ENCODE measurements at places on chromosomes 11 and 22.
A peak's percentile ranks its signal among the peaks of the same experiment; 100 is the strongest.

DNA sequence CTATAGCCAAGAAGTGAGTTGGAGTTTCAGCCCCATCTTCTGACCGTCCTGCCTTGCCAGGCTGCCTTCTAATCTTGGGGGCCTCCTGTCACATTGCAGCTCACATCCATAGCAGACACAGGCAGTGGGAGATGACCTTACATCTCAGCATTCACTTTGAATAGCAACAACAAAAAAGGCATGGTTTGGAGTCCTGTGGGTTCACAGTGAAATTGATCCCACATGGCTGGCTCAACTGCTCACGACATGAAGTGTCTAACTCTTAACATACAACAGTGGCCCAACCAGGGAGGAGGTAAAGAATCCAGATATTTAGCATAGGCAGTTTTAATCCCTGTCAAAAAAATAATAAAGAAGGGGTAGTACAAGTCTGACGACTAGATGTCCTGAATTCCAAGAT lies 38.1 kb downstream of the DBX1 start:
- DNase-seq, result no peak

DNA sequence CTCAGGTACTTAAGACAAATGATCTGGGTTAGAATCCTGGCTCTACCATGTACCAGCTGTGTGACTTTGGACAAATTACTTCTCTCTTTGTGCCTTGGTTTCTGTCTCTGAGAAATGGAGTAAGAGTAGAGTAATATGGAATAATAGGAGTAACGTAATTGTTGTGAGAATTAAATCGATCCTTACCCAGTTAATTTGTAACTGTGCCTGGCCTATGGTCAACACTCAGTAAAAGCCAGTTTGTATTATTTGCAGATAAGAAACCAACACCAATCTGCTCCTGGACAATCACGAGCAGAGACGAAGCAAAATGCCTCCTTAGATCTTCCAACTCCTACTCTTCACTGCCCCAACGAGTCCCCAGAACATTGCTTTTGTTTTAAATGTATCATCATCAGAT lies 266.7 kb downstream of the DCDC1 start:
- DNase-seq, result no peak

GRCh38 chr22:35467681-35468434 lies 67.9 kb downstream of the MCM5 start:
- no peak for DNase-seq

GRCh38 chr11:20020198-20020597 lies 140.1 kb downstream of the DBX1 start:
- no peak for DNase-seq

DNA sequence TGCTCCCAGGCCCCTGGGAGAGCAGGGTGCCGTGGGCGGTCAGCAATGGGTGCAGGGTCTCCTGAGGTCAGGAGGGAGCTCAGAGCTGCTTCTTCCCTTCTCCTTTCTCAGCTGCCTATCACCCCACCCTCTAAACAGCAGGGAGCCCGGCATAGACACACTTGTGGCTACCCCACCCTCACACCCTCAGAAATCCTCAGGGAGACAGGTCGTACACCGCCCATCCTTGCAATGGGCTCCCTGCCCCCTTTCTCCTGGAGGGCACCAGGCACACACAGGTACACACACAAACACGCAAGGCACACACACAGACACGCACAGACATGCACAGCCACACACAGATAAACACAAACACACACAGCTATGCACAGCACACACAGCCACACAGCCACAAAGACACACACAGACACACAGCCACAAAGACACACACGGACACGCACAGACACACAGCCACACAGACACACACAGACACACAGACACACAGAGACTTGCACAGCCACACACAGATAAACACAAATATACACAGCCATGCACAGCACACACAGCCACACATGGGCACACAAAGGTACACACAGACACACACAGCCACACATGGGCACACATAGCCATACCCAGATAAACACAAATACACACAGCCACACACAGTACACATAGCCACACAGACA lies 44.9 kb upstream of the TH start:
- DNase-seq, result no peak

GRCh38 chr11:70365544-70365927 lies 32.8 kb upstream of the CTTN start:
- DNase-seq, result no peak

DNA sequence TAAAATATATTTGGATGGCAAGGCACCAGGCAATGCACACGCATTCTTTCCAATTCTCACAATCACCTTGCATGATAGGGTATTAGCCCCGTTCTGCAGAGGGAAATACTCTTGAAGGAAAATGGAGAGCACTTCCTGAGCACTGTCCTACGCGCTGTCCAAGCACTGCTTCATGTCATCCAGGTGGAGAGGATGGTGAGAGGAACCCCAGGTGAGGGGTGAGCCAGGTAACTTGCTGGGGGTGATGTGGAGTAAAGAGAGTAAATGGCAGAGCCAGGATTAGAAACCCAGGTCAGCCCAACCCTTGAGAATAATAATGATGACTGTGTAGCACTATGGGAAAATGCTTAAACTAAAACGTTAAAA lies 711 bp upstream of the PACSIN2 start:
- DNase-seq, result no peak

DNA sequence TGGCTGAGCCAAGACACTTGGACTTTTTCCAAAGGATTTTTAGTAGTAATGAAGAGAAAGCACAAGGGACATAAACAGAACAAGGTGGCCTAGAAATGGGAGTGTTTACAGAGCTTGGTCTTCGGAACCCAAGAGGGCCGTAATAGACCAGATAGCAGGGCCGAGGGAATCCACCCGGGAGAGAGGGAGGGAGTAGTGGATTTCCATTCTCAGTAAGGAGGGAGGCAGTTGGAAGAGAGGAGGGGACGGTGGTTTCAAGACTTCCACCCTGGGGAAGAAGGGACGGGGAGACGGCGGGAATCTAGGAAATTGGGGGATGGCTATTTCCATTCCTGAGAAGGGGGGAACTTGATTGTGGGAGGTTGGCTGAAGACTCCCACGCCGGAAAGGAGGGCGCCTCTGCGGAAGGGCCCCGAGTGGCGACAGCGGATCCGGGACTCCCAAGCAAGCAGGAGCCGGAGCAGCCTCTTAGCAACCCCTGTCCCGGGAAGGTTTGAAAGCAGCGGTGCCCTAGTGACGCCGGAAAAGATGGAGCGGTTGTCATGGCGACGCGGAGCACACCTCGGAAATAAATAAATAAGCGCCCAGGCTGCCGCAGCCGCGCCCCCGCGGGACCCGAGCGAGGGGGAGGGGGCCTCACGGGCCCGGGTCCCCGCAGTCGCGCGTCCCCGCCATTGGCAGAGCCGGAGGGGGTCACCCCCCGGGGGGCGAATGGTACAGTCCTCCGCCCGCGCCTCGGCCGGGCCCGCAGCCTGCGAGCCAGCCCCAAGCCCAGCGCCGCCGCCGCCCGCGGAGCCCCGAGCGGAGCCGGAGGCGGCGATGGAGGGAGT lies 31.6 kb downstream of the EIF3F start:
- peak; percentile 73 for DNase-seq

- no peak for DNase-seq
Measured at GRCh38 chr22:39482768-39483167, 19.3 kb upstream of the MIEF1 start.

DNA sequence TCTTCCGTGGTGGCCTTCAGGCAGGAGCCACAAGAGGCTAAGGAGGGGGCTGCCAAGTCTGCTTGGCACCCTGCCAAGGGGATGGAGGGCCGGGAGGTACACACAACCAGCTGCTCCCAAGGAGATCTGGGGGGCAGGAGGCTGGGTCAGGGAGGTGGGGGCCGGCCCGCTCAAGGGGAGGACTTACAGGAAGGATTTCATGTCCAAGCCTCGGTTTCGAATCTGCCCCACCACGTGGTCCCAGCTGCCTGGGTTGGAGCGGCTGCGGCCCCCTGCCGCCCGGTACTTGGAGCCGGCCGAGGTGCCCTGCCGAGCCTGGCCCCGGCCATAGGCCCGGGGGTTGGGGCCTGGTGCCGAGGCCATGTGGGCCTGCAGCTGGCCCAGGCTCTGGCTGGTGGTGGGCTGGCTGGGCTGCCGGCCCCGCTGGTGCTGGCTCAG lies 33.5 kb downstream of the LRRC10B start:
- DNase-seq, result no peak

- no peak for DNase-seq
Measured at GRCh38 chr11:66473608-66474515, 6.4 kb upstream of the DPP3 start.

- DNase-seq, result no peak
Measured at GRCh38 chr11:27898166-27898565, 197.9 kb upstream of the BDNF start.
